HCT116 (cell line): ENCODE measurements at places on chromosomes 4 and X. TPM values are rescaled to one million over a fixed set of nuclear protein-coding genes. Genes with fewer than 3 reads are reported as not detected.
A peak's percentile ranks its signal among the peaks of the same experiment; 100 is the strongest.

DNA sequence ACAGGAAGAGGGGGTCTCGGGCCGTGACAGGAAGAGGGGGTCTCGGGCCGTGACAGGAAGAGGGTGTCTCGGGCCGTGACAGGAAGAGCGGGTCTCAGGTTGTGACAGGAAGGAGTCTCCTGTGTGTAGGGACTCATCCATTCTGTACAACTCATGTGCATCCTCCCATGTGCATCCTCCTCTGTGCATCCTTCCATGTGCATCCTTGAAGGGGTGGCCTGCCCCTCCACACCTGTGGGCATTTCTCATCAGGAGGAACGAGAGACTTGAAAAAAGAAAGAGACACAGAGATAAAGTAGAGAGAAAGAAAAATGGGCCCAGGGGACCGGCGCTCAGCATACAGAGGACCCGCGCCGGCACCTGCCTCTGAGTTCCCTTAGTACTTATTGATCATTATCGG, 30.2 kb upstream of the PLCXD1 start:
- DNase-seq: no peak

The SLC26A1 gene
- 0.22 TPM for total RNA-seq

The GYPE gene
- total RNA-seq: not detected

GRCh38 chr4:56690393-56690792, 9.3 kb upstream of the HOPX start:
- DNase-seq: no peak

DNA sequence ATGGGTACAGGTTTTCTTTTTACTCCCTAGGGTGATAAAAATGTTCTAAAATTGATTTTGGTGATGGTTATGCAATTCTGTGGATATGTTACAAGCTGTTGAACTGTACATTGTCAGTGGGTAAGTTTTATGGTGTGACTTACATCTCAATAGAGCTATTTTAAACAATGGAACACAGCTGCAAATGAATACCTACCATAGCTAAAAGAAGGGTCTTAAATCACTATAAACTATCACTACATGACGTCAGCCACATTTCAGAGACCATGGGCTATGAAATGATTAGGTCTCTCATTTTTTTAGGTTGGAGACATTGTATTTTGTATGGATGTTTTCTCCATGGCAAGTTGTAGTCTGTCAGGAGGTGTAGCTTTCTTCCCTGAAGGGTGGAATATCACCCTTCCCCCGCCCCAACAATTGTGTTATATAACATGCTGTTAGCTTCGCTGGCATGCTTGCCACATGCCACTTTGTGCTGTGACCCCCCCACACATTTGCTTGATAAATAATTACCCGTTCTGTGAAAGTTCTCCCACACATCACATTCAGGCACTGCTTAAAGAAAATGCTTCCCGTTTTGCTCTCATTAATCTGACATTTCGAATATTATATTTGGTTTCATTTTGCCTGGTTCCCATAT, 159.7 kb downstream of the ARHGAP10 start:
- DNase-seq: no peak

The TMPRSS11F gene
- not detected for total RNA-seq

The SCD5 gene
- 21.7 TPM for total RNA-seq

DNA sequence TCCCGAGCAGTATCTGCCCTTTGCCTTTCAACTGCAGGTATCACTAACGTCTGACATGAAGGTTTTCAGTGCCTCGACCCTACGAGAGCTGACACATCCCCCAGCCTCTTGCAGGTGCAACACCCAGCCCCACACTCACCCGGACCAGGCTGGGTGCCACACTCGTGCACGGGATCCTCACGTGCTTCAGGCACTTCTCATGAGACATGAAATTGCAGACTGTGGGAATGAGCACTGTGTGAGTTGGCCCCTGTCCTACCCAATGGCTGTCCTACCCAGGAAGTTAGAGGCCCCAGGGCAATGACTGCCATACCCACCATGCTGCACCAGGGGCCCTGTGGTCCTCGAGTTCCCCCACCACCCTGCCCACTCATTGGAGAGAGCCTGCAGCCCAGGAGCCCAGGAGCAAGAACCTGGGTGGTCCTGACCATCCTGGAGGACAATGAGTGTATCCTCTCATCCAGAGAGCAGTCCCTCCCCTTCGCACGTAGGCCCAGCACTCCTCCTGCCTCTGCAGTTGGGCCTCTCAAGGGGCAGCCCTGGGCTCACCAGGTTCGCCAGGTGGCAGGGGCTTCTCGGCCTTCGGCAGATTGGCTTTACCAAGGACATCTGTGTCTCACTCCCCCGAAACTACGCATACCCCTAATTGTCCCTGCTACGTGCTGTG, 2.4 kb downstream of the DGKQ start:
- DNase-seq: no peak

DNA sequence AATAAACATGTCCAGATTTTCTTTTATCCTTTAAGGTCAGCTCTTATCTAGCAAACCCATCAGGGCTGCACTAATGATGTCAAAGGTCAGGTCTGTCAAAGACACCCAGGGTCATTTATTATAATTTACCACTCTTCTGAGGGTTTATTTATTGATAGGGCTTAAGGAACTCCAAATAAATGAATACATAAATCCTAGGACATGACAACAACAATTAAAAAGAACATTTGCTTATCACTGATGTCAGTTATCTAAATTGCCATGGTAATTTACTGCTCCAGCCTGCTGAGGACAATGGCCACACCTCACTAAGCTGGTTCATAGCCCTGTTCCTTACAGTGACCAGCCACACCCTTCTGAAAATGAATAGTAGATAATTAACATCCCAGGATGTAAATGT, 317.1 kb downstream of the UNC5C start:
- DNase-seq: no peak

The PABPC1L2B gene
- not detected for total RNA-seq

GRCh38 chrX:118231464-118231863, 114.4 kb upstream of the WDR44 start:
- no peak for DNase-seq

DNA sequence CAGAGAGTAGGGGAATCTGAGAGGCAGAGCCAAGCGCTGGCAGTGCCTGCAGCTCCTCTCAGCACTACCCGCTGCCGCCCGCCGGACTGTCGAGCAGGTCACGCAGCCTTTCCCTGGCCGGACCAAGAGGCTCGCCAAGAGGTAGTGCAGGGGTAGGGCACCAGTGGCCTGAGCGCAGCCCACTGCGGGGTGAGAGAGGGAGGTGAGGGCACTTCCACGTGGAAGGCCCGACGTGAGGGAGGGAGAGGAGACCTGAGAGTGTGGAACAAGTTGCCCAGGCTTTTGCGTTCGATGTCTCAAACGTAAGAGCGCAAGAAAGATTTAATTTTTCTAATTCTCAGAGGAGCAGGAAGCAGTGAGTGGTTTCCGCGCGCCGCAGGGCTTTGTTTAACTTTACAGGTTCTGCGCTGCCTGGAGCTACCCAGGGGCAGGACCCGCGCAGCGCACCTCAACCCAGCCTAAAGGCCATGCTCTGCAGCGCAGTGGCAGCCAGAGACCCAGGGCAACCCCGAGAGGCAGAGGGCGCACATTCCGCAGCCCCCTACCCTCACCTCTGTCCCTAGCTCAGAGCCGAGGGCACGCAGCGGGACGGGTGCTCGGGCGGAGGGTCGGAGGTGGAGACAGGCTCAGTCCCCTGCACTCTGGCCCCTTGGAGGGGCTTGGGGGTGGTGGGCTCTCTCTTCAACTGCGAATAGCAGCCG, 14.9 kb downstream of the ARHGAP36 start:
- no peak for DNase-seq

GRCh38 chr4:102250341-102250740, 94.9 kb downstream of the SLC39A8 start:
- DNase-seq: no peak

The MAGEE2 gene
- not detected for total RNA-seq

DNA sequence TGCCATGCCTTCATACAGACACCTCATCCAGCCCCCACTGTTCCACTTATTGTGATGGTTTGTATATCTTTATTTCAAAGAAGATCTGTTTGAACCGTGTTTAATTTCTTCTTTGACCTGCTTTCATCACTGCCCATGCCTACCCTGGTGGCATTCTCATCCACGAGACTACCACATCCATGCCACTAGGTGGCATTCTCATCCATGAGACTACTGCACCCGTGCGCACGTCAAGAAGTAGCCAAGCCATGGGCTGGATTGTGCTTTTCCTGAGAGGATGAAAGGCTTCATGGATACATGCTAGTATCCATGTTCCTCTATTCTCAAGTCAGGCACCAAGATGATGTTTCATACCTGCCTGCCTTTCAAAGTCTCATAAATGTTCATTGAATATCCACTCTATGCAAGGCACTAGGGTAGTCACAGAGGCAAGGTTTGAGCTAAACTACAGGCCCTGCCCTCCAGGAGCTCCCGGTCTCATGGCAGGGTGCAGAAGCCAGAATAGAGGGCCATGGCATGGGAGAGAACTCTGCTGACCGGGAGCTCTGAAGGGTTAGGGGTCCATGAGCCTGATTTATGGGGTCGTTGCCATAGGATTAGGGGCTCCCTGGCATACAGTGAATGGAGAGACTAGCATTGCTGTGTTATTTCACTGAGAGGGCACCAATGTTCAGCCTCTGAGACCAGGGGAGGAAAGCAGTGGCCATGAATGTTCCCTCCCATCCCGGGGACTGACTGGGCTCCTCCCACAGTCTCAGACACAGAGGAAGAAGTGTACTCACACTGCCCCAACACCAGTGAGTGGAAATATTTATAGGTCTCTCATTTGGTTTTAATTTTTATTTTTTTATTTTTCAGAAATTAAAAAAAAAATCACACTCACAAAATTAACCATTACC, 24.8 kb upstream of the EOLA2 start:
- DNase-seq: peak; percentile 45

The FRMPD3 gene
- total RNA-seq: 0.42 TPM

GRCh38 chrX:112670290-112670689, 9.4 kb downstream of the LHFPL1 start:
- DNase-seq: no peak

DNA sequence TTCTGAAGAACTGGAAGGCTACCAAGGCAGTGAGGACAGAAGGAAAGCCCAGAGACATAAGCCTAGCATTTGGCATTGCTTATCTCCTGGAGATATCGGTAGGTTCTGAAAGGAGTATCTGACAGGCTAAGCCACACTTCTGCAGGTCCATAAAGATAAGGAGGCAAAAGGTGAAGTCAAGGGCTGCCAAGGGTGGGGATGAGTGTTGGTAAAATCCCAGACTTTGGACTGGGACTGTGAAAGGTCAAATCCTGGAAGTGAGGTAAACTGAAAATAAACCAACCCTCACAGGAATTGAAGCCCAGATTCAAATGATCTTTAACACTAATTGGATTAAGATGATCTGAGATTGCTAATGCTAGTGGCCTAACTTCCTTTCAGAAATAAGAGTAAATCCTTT, 27.4 kb downstream of the GK start:
- no peak for DNase-seq

The TMEM156 gene
- 0.22 TPM for total RNA-seq

GRCh38 chr4:35925806-35926205, 318.5 kb downstream of the ARAP2 start:
- DNase-seq: no peak

GRCh38 chrX:134692990-134693389, 34.7 kb upstream of the PLAC1 start:
- DNase-seq: no peak

The F11 gene
- not detected for total RNA-seq

- no peak for DNase-seq
Measured at GRCh38 chr4:109545401-109545800, 14.6 kb upstream of the MCUB start.

GRCh38 chrX:7950865-7951264, 23.7 kb upstream of the PNPLA4 start:
- DNase-seq: no peak

- no peak for DNase-seq
Measured at GRCh38 chr4:1516261-1516660, 110.0 kb upstream of the NKX1-1 start.

The CFAP47 gene
- total RNA-seq: not detected

GRCh38 chr4:73727685-73728084, 12.7 kb upstream of the CXCL8 start:
- DNase-seq: no peak

DNA sequence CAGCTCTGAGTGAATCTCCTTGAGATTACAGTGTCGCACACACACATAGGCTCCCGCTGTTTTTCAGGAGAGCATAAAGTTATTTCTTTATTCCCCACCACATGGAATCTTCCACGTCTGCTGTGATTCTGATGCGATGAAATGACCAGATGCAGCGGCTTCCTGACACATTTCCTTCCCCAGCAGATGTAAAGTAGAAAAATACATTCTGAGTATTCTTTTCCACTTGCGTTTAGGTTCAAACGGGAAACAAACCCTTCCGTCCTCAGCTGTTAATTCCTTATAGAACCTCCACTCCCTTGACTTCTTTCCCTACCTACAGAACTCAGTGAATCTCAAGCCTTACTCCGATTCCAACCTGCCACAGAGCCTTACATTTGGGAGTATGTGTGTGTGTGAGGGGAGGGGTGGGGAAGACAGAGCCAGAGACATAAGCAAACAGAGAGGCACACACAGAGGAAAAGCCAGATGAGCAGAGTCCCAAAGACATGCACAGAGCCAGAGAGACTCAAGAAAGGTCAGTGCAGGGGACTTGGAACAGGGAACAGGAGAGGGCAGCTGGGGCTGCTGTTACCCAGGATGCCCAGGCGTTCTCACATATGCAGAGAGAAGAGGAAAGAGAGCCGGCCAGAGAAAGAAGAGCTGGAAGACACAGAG, 47.3 kb downstream of the SETD7 start:
- no peak for DNase-seq

The KDM6A gene
- 21.0 TPM for total RNA-seq

DNA sequence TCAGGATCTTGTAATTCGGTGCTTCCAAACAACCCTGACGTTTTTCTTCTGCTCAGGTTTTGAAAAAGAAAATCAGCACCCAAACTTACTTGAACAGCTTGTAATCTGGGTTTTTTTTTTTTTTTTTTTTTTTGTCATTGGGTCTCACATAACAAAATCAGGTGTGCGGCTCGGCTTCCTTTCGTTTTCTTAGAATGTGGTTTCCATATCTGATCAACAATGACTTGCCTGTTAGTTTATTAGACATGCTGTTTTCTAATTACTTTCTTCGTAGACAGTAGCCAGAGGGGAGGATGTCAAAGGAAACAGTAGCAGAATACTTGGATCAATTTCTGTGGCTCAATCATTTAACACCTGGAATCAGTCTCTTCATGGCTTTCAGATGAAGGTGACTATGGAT, 890 bp upstream of the FREM3 start:
- no peak for DNase-seq

The AWAT2 gene
- total RNA-seq: not detected
